ENCODE measurements at places on chromosomes 7 and 10.

DNA sequence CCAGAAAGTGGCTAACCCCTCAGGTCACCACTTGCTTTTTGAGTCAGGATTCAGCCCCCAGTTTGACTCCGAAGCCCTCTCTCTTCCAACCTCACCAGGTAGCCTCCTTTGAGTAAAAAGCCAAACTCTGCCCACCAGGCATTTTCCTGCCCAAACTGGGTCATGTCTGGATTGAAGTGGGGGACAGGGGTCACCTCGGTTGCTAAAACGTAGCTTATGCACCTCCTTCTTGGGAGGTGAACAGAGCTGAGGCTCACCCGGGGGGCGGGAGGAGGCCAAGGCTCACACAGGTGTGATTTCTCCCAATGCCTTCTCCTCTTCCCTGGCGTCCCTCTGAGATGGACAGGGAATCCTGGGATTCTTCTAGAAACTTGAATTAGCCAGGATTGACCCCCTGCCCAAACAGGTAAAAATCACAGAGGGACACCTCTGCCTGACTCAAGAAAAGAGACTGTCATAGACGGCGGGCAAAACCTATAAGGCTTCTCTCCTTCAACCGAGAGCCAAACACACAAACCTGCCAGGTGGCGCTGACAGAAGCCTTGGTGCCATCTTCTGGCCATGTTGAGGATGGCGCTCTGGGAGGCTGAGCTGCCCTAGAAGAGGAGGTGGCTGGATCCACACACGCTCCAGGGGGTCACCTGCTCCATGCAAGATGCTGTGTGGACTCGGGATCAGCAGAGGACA is 51.6 kb downstream of the PRLHR start:
- DNase-seq, result peak; percentile 14

GRCh38 chr10:107284187-107284586 is 119.7 kb upstream of the SORCS1 start:
- DNase-seq, result no peak

GRCh38 chr7:33495207-33495606 is 365.8 kb downstream of the BBS9 start:
- no peak for DNase-seq

- DNase-seq, result no peak
These were observed 101.8 kb downstream of the PTPRE start for GRCh38 chr10:128008521-128009250.

- DNase-seq, result no peak
These were observed 1.6 kb upstream of the PPP2R2D start for GRCh38 chr10:131899116-131899690.

DNA sequence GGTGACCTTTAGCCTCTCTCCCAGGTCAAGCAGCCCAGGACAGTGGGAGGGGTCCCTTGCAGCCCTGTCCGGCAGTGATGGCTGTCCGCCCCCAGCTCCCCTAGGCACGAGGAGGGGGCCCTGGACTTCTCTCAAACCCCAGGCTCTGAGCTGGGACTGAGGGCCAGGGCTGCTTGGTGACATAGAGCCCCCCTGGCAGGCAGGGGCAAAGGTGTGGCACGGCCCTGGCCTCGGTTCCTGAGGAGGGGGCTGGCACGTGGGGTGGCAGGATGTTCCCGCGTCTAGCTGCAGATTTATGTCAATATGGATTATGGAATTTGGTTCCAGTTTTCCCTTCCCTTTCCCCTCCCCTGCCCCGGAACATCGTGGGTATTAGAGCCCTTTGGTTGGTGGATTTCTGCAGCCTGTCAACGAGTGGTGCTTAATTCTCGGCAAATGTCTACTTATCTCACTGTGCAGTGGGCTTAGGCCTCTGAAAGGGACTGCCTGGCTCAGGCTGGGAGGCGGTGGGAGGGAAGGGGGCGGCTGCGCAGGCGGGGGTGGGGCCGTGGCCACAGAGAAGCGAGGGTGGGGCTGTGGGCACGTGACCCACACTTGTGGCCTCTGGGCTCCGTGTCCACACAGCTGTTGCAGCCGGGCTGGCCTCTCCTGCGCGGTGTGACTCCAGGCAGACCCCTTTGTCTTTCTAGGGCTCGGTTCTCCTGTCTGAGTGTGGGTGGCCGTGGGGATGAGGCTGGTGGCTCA is 19.3 kb downstream of the UNCX start:
- DNase-seq, result no peak

GRCh38 chr7:38169847-38170246 is 8.2 kb upstream of the STARD3NL start:
- DNase-seq, result peak; percentile 3

- DNase-seq, result no peak
These were observed 1216.4 kb downstream of the CNTNAP2 start for GRCh38 chr7:147332988-147333387.

DNA sequence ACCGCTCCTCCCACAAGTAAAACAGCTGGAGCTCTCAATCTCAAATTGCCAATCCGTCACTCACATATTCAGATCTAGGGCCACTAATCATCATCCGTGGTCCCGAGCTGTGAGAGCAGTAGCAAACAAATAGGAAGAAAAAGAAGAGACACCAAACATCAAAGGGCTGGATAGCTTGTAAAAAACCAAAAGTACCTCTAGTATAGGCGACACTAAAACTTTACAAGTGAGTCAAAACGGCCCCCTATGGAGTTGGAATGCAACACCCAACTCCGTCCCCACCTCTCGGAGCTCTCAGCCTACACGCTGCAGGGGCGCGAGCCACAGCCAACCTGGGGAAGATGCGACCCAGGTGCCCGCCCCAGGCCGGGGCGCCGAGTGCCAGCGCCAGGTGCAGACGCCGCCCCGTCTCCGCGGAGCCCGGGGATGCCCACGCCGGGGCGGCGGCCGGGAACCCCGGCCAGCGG is 581 bp downstream of the FAM3C start:
- peak; percentile 38 for DNase-seq

Data from stimulated activated CD8-positive, alpha-beta memory T cell treated with anti-CD3 and anti-CD28 coated beads, Interleukin-4, amount 100 ng/mL, for 24 hours (primary cell).